Memory B cell (primary cell): ENCODE measurements at places on chromosomes 3 and 15.

DNA sequence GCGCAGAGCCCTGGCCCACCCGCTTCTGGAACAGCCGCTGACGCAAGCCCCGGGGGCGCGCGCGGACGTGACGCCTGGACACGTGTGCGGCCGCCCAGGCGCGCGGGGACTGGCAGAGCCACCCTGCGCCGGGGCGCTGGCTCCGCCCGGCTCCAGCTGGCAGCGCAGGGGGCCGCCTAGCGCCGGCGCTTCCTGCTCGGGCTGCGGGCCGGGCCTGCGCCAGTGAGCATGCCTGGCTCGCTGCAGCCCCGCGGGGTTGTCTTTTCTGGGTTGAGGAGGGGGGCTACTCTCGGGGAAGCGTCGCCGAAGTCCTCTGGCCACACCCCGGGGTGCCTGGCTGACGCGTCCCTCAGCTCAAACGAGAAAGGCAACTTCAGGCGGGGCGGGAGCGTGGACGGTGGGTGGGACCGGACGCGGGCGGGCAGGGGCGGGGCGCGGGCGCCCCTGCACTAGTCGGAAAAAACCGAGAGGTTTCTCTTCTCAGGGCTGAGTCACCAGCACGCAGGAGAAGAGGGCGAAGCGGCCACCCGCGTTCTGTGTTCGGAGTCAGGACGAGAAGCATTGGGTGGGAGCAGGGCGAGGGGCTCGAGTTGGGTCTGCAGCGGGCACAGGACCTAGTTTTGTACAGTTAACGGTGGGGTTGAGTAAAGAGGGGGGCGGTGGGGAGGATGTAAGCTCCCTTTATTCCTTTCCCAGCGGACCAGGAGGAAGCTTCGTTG, at the start of gene SIAH2:
SIAH2 (minus strand) TSS at position 48 of the 719 bp plus-strand sequence. CDS start 320 bp downstream, outside the sequence.
- peak; percentile 88 for DNase-seq

DNA sequence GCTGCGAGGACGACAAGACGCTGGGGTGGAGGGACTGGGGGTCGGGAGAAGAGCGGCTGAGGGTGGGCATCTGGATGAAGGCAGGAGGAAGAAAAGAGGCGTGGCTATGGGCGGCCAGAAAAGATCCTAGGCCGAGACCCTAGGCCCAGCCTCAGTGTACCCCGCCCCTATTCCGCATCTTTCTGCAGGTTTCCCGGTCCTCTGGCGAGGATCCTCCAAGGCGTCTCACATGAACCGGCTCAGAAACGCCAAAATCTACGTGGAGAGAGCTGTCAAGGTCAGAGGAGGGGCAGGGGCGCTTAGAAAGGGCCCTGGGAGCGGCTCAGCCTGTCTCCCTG, 340 bp downstream of the TTLL3 start:
- DNase-seq: no peak

GRCh38 chr15:61974118-61974517, 86.1 kb downstream of the VPS13C start:
- DNase-seq: no peak

DNA sequence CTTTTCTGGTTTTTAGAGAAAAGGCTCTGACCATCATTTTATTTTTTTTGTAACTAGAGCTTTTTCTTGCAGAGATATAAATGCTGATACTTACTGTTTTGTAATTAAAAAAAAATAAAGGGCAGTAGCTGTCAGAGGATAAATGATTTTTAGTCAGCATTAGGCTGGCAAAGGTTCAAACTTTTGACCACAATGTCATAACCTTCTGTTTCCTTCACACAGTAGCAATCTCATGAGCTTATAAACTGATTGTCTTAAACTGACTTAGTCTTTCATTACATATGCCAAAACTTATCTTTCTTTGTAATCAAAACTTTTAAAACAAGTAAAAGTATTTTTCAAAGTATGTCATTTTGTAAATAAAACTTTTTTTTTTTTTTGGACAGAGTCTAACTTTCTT, 841.9 kb downstream of the OTOL1 start:
- no peak for DNase-seq

- DNase-seq: no peak
Measured at GRCh38 chr3:154884952-154885351, 195.2 kb upstream of the MME start.
